Motor neuron (in vitro differentiated cells): ENCODE measurements at places on chromosomes 3 and 15. TPM values are rescaled to one million over a fixed set of nuclear protein-coding genes. Genes with fewer than 3 reads are reported as not detected.
A peak's percentile ranks its signal among the peaks of the same experiment; 100 is the strongest.

GRCh38 chr3:13112521-13113345 lies 39.5 kb upstream of the IQSEC1 start:
- ATAC-seq: peak; percentile 48

CLK3 gene
- total RNA-seq: 60.0 and 70.5 TPM in 2 replicates

ANP32A gene
- total RNA-seq: 131 and 140 TPM in 2 replicates

GRCh38 chr15:44879066-44879465 lies 77.4 kb upstream of the TERB2 start:
- ATAC-seq: no peak

DNA sequence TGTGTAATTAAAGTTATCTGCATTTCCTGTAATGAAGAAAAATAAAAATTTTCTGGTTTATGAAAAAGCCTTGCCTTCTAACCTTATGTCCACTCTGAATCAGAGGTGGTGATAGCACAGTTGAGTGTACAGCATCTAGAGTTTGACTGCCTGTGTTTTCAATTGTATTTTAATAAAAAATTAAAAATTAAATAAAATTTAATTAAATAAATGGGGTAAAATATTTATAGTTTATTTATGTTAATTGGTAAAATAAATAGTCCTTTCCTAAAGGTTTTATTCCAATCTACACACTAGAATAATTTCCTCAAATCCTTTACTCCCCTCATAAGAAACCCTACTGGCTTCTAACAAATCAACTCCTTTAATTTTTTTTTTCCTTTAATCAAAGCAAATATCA lies 111.8 kb upstream of the MYO5C start:
- no peak for ATAC-seq

- ATAC-seq: no peak
Observed at GRCh38 chr3:100252001-100252400, 8.8 kb upstream of the TBC1D23 start.

- ATAC-seq: peak; percentile 31
Observed at GRCh38 chr15:26771578-26772153, 1.2 kb downstream of the GABRB3 start.
